ENCODE measurements at places on chromosomes 5 and 9.

DNA sequence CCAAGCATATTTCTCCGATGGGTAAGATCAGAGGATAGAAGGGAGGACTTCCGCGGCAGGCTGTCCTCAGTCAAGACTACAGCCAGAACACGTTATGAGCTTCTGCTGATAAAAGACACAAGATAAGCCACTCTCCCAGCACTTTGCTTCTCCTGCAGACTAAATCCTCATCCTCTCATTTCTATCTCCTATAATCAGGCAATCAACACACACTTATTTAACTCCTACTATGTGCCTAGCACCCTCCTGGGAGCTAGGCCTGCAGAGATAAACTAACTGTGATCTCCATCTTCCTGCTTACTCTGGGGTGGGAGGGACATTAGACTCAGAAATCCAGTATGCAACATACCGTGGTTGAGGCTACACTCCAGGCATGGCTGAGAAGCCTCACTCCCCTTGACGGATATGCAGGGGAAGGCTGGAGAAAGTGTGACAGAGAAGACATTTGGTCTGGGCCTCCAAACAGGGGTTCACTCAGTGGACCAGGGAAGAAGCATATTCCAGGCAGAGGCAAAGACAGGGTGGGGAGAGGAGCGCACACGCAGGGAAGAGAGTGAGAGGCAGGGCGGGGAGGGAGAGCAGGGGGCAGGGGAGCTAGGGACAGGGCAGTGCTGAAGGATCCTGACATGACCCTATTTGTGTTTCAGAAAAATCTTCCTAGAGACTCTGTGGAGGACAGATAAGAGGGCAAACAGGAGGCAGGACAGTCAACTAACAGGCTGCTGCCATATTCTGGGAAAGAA is 274.1 kb downstream of the DENND1A start:
- DNase-seq: no peak

- no peak for DNase-seq
Measured at GRCh38 chr5:68405026-68405684, 189.6 kb downstream of the PIK3R1 start.

DNA sequence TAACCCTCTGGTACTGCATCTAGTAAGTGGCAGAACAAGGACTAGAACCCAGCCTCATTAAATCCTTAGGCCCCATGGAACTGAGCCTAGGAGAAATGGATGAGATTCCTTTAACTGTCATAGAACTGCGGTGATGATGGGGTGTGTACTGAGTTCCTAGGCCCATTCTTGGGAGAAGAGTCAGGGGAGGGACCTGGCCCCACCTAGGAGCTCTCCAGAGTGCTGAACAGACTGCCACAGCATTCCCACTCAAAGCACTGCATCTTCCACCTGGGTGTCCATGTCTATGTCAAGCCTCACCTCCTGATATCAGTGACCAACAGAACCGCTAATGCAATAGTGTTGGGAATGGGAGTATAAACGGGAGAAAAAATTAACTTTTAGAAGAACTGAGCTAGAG is 36.6 kb downstream of the TTLL11 start:
- DNase-seq: no peak

- no peak for DNase-seq
Measured at GRCh38 chr5:179883163-179883562, 24.5 kb downstream of the TBC1D9B start.

GRCh38 chr9:124285903-124286291 is 28.1 kb downstream of the NEK6 start:
- DNase-seq: no peak

GRCh38 chr9:27341545-27342294 is 44.8 kb upstream of the EQTN start:
- DNase-seq: no peak

- no peak for DNase-seq
Measured at GRCh38 chr9:70948744-70949143, 172.7 kb downstream of the TRPM3 start.

DNA sequence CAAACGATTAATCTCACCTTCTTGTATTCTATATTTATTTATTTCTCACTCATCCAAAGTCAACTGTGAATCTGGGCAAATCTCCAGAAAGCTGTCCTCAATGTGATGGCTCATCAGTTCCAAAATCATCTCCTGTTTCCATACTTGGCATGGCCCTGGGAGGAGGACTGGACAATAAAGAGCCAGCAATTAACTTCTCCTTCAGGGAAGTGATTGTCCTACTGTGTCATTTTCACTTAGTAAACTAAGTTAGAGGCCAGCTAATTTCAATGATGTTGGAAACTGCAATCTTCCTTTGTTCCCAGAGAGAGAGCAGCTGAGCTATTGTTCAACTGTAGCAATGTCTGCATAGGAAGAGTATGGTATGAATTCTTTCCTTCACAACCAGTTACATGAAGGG is 17.5 kb downstream of the CDH12 start:
- no peak for DNase-seq

DNA sequence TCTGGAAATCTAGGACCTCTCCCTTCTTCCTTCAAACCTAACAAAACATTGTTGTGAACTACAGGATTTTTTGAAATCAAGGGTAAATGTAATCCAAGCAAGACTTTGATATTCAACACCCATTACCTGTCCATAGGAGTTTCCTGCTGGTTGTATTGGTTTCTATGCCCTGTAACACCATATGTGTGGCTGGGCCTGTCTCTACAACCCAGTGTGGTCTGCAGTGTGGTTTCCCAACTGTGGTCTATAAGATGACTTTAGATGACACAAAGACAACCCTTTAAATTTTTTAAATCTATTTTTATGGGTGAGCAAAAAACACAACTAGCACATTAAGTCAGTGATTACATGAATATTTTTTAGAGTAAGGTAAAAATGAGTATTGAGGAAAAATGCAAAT is 93.1 kb downstream of the SMIM15 start:
- DNase-seq: no peak

GRCh38 chr9:136014147-136014923 is 53.2 kb upstream of the UBAC1 start:
- no peak for DNase-seq

DNA sequence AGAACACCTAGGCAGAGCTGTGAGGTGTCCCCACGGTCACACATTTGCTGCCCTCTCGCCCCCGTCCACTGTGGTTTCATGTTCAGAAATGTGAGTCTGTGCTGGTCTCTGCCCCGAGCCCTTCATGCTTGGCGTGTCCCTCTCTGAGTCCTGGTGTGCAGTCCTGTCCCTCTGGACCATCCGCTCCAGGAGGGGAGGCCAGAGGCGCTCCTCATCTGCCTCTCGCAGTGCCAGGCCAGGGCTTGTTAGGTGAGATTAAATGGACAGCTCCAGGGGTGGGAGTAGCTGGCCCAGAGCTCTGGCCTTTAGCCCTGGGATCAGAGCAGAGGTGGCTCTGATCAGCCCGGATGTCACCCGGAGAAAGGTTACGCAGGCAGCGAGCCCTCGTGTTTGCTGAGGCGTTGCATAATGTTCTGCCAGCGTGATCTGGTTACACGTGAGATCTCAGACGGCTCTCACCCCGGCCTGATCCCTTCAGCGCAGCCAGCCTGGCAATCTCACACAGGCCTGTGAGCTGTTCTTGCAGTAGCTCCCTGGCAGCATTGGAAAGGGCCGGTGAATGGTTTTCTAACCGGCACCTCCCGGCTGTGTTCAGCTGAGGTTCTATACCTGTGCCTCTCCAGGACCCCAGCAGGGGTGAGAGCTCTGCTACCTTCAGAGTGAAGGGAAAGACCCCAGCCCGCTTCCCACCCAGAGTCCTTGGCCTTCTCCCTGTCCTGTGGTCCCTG is 24.5 kb downstream of the PTGES2 start:
- DNase-seq: no peak
